Stimulated activated CD4-positive, alpha-beta T cell treated with anti-CD3 and anti-CD28 coated beads, Interleukin-12 subunit alpha, Interleukin-12 subunit beta, amount 100 ng/mL, for 48 hours (primary cell): ENCODE measurements at places on chromosomes 2 and 18.

GRCh38 chr2:30264274-30264673 is 32.9 kb downstream of the LBH start:
- no peak for DNase-seq

- DNase-seq = no peak
Observed at GRCh38 chr2:73404409-73404808, 18.8 kb downstream of the ALMS1 start.

DNA sequence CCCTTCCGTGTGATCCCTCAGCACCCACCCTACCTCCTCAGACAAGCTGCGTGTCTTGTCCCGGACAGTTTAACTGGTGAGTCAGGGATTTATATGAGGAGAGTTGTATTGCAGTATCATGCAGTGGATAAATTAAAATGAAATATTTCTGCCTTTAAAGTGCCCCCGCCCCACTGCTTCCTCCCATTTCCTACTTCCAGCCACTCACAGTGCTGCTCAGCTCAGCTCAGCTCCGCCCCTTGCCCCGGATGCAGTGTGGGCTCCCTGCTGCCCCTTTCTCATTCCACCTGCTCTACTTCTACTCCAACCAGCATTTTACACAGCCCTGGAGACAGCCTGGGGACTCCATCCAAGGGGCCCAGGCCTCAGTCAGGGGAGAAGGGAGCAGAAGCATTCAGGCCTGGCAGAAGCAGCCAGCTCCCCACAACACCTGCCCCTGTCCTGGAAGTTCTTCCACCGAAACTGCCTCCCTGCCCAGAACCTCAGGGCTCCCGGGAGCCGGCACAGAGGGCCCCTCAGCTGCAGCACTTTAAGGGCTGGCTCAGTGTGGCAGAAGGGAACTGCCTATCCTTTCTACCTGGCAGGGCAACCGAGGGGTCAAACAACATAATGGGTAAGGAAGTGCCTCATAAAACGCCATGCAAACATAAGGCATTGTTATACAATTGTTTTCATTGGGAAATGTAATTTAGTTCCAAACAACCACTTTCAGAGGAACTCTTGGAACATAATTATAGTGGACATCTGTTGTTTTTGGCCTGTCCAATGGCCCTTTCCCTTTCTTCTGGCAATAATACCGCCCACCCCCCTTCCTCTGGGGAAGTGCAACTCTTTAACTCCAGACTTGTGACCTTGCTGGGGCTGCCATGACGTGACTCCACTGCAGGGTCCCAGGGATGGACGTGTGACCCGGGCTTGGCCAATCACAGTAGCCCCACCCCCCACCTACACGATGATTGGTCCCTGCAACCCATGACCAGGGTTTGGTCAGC is 102.3 kb downstream of the LIPG start:
- no peak for DNase-seq

DNA sequence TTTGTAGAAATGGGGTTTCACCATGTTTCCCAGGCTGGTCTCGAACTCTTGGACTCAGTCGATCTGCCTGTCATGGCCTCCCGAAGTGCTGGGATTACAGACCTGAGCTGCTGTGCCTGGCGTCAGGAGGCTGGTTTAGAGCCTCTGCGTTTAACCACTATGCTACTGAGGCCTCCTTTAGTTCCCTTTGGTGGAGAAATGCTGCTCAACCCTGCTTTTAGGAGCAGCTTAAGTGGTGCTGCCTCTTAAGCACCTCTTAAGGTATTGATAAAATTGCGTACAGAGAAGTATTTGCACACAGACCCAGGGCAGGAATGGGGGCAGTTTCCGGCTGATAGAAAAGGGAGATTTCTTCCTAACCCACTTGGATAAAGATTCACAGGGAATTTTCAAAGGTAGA is 8.0 kb downstream of the CD8A start:
- no peak for DNase-seq

GRCh38 chr2:200786826-200787225 is 24.9 kb upstream of the BZW1 start:
- DNase-seq = no peak

DNA sequence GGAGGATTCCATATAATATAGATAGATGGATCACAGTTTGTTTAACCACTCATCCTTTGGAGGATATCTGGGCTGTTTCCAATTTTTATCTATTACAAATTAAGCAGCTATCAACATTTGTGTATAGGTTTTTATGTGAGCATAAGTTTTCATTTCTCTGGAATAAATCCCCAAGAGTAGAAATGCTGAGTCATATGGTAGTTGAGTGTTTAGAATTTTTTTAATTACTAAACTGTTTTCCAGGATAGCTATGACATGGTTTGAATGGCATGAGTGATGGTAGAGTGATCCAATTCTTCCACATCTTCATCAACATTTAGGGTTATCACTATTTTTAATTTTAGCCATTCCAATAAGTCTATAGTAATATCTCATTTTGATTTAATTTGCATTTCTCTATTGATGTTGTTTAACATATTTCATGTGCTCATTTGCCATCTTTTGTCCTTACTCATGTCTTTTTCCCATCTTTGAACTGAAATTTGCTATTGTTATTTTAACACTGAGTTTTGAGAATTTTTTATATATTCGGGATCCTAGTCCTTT is 31.4 kb downstream of the ABCB11 start:
- DNase-seq = no peak

GRCh38 chr2:111966241-111966640 is 67.8 kb downstream of the MERTK start:
- DNase-seq = no peak

GRCh38 chr2:40359811-40360210 is 92.1 kb downstream of the SLC8A1 start:
- no peak for DNase-seq

- DNase-seq = no peak
Observed at GRCh38 chr2:96759548-96759947, 1.2 kb upstream of the CNNM4 start.

DNA sequence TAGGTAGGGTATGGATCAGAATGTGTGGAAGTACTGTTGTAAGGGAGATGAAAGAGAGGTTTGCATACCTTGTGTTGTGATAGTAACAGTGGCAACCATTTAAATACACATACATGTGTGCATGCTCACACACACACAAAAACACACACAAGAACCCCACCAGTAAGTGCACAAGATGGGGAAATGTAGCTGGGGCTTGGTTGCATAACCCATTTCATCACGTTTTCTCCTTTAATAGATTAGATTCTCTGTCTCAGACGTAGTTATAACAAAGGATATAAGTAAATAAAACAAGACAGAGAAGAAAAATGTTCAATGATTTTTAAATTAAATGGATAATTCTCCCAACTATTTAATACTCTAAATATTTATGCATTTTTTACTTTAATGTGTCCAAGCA is 13.4 kb downstream of the ARHGAP15 start:
- DNase-seq = no peak

GRCh38 chr2:21782866-21783265 is 659.1 kb downstream of the TDRD15 start:
- DNase-seq = no peak

- no peak for DNase-seq
Observed at GRCh38 chr2:237295889-237296480, 118.0 kb downstream of the COL6A3 start.

DNA sequence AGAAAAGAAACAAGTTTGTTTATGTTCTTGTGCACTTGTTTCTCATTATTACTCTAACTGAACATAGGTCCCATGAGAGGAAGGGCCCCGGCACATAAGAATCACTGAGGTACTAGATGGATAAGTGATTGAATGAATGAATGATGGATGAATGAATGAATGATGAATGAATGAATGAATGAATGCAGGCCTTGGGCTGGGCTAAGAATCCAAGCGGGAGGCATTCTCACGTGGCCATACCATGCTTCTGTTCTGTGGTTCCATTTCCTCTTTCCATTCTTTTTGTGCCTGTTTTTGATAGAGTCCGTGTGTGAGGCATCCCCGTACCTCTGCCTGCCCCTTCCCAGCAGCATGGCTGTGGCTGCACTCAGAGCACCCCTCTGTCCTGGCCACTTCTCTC is 94.8 kb downstream of the SH3BP4 start:
- no peak for DNase-seq

DNA sequence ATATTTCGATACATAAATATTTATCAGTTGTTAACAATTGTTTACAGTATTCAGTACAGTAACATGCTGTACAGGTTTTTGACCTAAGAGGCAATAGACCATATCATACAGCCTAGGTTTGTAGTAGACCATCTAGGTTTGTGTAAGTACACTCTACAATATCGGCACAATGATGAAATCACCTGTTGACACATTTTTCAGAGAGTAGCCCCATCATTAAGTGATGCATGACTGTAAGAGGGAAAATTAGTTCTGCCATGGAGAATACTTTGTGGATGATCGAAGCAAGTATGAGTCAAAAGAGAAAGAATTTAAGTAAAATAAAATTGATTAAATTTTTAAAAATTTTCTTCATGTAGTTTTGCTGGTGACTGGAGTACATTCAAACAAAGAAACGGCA is 32.6 kb downstream of the VIT start:
- no peak for DNase-seq

- no peak for DNase-seq
Observed at GRCh38 chr18:10297086-10297485, 157.3 kb upstream of the APCDD1 start.

DNA sequence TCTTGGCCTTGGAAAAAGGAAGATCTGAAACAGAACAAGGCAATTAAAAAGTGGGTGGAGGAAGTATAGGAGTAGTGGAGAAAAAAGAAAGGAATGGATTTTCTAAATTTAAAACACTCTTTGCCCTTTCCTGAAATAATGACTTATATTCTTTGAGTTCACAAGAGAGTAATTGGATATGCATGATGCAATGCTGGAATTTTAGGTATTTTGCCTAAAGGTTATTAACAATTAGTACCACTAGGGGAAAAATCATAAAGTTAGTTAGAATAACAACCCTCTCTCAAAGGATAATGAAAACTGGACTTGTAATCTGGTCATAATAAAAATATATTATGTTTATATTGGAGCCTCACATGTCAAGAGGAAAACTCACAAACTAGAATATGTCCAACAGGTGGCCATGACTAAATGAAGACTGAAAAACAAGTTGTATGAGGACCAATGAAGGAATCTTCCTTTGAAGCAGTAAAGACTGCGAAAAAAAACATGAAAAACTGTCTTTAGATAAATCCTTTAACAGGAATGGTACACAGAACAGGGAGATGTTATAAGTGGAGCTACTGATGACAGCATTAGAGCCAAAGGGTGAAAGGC is 281.8 kb downstream of the NCKAP5 start:
- no peak for DNase-seq

DNA sequence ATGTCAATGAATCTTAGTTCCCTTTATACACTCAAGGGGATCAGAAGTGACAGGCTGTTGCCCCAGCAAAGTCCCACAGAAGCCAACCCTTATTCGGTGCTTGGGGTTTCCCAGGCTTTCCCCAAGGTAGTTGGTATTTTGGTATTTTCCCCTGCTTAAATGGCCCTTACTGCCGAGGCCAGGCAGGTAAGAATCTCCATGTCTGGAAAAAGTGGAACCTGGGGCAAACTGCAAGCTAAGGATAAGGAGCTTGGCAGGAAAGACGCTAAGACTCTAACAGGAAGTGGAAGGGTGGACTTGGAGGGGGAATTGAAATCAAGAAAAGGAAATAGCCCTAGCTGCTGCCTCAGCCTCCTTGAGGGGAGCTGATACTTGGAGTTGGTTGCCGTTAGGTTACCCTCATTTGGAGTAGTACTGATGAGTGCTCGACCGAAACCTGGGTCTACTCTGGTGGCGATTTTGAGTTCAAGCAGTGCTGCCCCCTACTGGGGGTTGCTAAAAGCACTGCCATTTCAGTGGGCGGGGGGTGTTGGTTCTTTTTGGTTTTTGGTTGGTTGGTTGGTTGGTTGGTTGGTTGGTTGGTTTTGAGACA is 3.3 kb upstream of the GPBAR1 start:
- DNase-seq = peak; percentile 62

DNA sequence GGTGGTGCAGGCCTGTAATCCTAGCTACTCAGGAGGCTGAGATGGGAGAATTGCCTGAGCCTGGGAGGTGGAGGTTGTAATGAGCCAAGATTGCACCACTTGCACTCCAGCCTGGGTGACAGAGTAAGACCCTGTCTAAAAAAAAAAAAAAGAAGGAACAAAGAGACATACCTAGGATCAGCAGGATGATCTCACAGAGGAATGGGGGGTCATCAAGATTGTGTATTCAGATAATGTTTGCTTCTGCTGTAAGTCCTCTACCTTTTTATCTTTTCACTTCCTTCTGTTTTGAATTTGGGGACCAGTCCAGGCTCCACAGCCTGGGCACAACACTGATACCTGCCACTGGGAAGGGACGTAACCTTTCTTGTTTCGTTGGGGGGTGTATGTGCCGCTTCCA is 53.2 kb downstream of the MAP4K4 start:
- DNase-seq = no peak

DNA sequence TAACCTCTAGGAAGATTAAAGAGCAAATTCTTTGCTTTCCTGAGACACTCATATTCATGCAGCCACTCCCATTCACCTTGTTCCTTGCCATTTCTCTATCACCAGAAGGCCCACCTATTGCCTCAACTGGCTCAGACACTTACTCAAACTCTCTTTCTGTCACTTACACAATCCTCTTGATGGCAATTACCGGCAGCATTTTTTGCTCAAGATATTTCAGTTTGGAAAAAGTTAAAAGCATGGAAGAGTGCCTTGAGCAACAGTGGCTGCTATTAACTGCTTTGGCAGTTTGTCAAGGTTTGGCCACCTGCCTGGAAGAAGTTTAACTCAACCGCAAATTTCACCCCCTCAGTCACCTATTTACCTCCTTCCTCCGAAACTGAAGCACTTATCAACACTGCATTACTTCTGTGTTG is 1104.0 kb upstream of the PIK3C3 start:
- DNase-seq = no peak

- DNase-seq = no peak
Observed at GRCh38 chr18:41690332-41691127, 264.5 kb upstream of the PIK3C3 start.

DNA sequence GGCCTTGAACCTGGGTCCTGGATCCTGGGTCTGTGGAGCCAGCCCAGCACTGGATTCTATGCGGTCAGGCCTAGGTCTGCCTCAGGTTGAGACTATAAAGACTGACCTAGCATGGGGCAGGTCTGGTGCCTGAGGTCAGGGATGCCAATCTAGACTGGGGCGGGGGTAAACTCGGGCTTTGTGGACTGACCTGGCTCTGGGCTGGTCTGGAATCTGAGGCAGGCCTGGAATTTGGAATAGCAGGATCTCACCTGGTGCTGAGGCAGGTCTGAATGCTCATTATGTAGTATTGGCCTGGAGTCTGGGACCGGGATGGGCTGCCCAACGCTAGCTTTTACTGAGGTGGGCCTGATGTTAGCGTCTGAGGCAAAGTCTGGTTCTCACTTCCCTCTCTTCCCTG is 256.0 kb downstream of the KIAA1328 start:
- DNase-seq = no peak

DNA sequence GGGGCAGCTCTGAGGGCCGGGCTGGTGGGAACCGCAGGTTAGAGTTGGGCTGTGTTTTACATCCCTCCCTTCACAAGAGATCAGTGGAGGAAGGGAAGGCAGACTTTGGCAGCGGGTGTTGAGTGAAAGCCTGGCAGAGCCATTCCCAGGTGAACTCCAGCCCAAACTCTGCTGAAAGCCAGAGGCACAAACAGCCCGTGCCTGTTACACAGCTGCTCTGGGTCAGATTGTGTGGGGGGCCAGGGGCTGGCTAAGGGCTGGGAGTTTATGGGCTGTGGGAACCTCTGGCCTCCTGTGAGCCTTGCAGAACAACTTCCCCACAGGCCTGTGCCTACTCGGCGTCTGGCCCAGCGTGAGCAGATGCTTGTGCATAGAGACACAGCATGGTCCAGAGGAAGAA is 286.8 kb downstream of the CLIP4 start:
- no peak for DNase-seq
